Stimulated activated CD4-positive, alpha-beta T cell treated with anti-CD3 and anti-CD28 coated beads, Interleukin-12 subunit alpha, Interleukin-12 subunit beta, amount 100 ng/mL, for 24 hours (primary cell): ENCODE measurements at places on chromosomes 2 and 18.

- DNase-seq: no peak
Measured at GRCh38 chr2:123179526-123179925, 845.6 kb upstream of the CNTNAP5 start.

DNA sequence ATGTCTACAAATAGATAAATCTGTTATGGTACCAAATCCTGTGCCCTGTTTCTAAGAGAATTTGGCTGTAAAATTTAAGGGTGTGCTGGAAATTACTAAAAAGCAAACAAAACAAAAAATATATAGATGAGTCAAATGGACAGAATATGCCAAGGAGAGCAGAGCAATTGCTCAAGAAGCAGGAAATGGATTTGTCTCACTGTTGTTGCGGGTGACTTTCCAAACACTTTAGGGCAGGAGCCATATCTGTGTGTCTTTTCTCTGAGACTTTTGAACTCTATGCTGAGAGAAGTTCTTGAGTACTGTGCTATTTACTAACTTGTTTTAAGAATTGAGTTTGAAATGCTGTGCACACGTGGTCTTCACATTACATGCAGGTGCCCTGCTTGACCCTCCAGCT is 221.7 kb downstream of the PHLPP1 start:
- no peak for DNase-seq

DNA sequence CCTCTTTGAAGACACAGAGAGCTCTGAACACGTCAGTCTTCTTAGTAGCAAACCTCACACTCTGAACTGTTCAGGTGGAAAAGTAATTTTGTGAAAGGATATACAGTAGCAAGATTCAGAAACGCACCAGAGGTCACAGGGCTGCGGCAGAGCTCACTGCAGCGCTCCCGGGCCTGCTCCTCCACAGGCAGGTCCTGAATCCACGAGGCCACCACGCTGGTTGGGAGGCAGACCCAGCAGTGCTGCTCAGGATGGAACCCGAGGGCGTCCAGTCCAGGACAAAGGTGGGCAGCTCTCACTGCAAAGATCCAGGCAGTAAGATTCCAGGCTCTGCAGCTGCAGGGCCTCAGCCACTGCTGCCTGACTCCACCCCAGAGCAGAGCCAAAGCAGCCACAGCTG is 576.2 kb upstream of the SALL3 start:
- no peak for DNase-seq

- DNase-seq: no peak
Measured at GRCh38 chr2:165494573-165494972, 25.1 kb downstream of the CSRNP3 start.

GRCh38 chr2:11406958-11407381 is 59.0 kb downstream of the E2F6 start:
- no peak for DNase-seq

GRCh38 chr2:177633910-177634294 is 241.3 kb downstream of the AGPS start:
- no peak for DNase-seq

GRCh38 chr2:225598897-225599296 is 199.4 kb downstream of the NYAP2 start:
- DNase-seq: no peak

- no peak for DNase-seq
Measured at GRCh38 chr2:30217644-30218337, 13.5 kb upstream of the LBH start.

DNA sequence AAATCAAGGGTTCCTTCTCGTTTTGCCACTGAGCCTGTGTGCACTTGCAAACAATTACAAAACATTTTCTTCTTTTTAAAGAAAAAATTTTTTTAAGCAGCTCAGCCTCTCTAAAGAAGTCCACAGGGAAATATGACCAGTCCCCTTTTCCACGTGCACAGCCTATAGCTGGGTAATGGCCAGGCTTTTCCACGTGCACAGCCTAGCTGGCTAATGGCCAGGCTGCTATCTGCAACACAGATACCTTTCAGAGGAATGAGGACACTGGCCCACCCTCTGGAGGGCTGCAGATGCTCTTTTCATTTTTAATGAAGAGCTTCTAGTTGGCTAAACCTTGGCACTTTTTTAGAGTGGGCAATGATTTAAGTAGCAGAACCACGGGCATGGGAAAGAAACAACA is 46.3 kb downstream of the ASB18 start:
- DNase-seq: no peak

GRCh38 chr2:138712212-138712979 is 67.8 kb downstream of the NXPH2 start:
- no peak for DNase-seq

- DNase-seq: no peak
Measured at GRCh38 chr2:47868611-47869352, 37.5 kb downstream of the FBXO11 start.

- DNase-seq: no peak
Measured at GRCh38 chr2:172955587-172955986, 120.1 kb upstream of the MAP3K20 start.

DNA sequence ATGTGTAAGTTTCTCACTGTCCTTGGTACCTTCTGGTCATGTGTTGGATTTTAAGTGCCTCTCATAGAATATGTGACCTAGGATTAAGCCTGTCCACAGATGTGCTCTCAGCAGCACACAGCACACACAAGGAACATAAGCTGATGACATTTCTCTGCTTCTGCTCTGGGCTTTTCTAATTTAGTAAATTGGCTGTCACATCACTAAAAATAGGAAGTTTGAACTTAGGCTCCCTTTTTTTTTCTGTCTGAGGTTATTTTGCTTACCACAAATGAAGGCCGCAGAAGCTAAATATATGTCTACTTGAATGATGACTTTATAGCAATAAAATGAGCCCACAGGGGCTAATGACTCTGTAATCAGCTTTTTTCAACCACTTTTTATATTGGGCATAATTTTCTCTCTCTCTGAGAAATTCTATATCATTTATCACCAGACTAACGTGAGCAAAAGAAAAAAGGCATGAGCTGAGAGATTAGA is 150.2 kb upstream of the KLHL14 start:
- no peak for DNase-seq

GRCh38 chr2:214242797-214243196 is 168.1 kb upstream of the VWC2L start:
- no peak for DNase-seq

- DNase-seq: no peak
Measured at GRCh38 chr2:134377730-134378129, 123.9 kb downstream of the MGAT5 start.
